Muscle of back (tissue), 13 donors: ENCODE measurements at places on chromosomes 1 and 21. TPM values are rescaled to one million over a fixed set of nuclear protein-coding genes. Genes with fewer than 3 reads are reported as not detected.

DNA sequence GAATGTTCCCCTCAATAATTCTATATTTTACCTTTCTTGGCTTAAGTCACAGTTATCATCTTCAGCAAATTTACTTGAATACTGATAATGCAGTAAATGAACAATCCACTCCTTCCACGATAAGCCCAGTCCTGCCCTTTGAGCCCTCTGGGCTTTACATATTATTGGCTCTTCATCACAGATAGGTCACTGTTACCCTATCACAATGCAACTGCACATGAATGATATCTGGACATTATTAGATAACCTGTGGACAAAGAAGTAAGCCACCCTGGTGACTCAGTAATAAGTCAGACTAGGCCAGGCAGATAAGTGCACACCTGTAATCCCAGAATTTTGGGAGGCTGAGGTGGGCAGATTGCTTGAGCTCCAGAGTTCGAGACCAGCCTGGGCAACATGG, 69.4 kb downstream of the SPATA6 start:
- DNase-seq = no peak

GRCh38 chr21:33121715-33122475, 52.0 kb downstream of the OLIG1 start:
- no peak for DNase-seq

GRCh38 chr1:214228976-214229375, 52.0 kb upstream of the SMYD2 start:
- peak; percentile 47 for DNase-seq

DNA sequence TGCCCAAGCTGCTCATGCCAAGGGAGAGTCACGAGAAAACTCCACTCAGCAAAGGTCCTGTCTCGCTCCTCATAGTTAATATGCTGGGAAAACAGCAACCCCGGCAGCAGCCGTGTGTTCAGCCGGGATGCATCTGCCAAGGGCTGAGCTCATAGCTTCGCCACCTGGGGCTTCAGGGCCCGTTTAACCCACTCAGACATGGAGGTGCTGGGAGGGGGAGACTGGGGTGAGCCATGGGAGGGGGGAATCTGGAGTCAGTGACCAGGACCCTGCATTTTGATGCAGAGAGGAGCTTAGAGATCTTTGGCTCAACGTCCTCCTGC, 283.4 kb downstream of the PTPRU start:
- no peak for DNase-seq

DNA sequence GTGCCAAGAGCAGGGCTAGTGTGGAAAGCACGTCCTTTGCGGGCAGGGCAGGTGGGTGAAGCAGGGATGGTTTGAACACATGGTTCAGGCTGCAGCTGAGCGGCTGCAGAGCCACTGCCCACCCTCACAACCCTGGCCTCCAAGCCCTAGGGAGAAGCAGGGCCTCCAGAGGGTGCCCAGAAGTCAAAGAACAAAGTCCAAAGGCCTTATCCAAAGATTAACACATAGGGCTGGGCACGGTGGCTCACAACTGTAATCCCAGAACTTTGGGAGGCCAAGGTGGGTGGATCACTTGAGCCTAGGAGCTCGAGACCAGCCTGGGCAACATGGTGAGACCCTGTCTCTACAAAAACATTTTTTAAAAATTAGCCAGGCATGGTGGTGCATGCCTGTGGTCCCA, 46.8 kb downstream of the CAPN8 start:
- no peak for DNase-seq

GRCh38 chr1:75640137-75640536, 29.2 kb upstream of the SLC44A5 start:
- DNase-seq = no peak

GRCh38 chr1:204077979-204078696, 5.2 kb downstream of the SOX13 start:
- peak; percentile 38 for DNase-seq

GRCh38 chr1:207658904-207659485, 14.1 kb downstream of the CR1L start:
- DNase-seq = no peak

- no peak for DNase-seq
These were observed 12.1 kb downstream of the MCL1 start for GRCh38 chr1:150567341-150567716.

DNA sequence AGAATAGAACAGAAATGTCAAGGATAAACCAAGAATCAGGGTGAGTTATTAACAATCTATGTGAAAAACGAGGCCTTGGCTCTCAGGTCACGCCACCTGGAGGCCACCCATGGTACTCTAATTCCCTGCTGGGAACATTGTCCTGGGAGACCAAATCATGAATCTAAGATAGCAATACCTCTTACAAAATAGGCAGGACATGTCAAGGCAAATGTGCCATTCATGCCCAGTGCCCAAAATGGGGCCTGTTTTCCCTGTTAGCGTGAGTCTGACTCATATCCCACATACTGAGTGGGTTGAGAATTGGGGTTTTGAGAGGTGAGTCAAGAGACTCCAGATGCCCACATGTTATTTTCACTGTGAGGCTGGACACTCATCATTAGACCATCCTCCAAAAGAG, 380.8 kb downstream of the HHIPL2 start:
- DNase-seq = no peak

GRCh38 chr1:112618721-112619517, at the start of gene ST7L:
TSS of gene ST7L (minus strand) at chr1:112619141. CDS start at chr1:112619113, 28 bp downstream.
- DNase-seq = peak; percentile 78

- DNase-seq = no peak
These were observed 6.5 kb downstream of the NR0B2 start for GRCh38 chr1:26907071-26907917.

GRCh38 chr1:202561726-202562443, 148.4 kb downstream of the SYT2 start:
- no peak for DNase-seq

DNA sequence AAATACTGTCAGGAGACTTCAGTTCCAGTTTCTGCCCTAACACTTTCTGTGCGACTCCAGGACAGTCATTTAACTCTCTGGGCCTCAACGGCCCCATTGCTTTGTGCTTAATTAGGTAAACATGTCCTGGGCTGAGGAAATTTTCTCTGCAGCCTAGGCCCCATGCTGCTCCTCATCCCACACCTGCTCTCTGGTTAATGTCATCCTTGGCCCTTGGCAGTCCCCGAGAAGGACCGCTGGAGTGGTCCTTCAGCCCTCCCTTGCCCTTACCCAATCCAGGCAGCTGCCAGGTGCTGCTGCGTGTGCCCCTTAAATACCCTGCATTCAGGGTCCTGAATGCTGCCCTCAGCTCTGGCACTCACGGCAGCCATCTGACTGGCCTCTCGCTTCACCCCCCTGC, 18.7 kb downstream of the UBL4B start:
- no peak for DNase-seq

DNA sequence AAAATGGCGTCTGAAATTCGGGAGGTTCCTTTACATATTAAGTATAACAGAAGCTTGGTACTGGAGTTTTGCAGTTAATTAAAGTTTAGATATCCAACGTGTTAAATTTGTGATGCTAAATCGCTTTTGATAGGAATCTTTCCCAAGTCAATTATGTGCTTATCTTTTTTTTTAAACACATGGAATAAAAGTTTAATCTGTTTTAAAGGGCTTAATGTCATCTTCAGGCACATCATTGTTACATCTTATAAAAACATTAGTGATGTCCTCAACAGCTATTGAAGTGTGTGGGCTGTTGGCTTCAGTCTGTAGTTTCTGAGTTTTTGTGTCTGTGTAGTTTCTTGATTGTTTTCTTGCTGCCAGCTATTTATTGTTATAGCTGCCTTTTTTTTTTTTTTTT, 5.3 kb downstream of the FMN2 start:
- DNase-seq = no peak

GRCh38 chr1:153565529-153566374, at the start of gene S100A2:
TSS of gene S100A2 (minus strand) at chr1:153565844. CDS start at chr1:153563877, 1,967 bp downstream.
- DNase-seq = peak; percentile 48

DNA sequence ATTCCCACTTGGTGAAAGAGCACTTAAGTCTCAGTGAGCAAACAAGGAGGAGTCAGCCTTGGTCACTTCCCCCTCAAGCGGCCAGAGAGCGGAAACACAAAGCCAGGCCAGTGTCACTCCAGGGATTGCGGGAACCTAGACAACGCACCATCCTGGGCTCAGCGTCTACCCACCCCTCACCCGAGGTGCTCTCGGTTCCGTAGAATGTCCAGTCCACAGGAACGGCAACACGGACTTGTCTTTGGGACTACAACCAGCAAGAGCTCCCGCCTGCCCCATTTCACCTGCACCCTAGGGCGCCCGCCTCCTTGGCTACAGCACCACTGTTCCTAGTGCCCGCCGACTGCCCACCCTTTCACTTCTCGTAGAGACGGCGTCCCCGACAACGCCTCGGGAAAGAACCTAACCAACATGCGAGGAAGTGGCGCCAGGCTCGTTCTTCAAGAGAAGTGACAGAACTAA, 509 bp downstream of the GDAP2 start:
- DNase-seq = no peak

DNA sequence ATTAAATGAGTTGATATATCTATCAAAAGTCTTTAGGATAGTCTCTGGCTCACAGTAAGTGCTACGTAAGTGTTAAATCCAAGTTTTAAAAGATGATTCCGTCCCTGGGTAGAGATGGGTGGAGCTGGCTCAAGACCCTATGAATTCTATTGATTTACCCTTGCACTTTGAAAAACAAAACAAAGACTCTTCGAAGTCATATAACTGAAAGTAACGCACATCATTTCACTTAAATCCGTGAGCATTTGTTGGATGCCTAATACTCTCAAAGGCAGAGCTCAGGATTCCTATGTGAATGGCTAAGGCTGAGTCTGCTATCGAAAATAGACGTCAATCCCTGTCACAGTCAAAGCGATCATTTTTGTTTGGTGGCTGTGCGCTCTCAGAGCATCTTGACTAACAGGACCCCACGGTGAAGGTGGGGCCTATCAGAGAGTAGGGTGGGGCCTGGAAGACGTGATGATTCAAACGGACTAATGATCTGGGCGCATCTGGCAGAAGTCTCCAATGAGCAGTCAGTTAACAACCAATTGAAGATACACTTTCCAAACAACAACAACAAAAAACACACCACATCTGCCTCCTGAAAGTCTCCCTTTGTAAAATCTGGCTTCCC, 1.2 kb upstream of the NUCKS1 start:
- DNase-seq = no peak

GRCh38 chr1:66335859-66336640, 197.9 kb upstream of the SGIP1 start:
- no peak for DNase-seq

DNA sequence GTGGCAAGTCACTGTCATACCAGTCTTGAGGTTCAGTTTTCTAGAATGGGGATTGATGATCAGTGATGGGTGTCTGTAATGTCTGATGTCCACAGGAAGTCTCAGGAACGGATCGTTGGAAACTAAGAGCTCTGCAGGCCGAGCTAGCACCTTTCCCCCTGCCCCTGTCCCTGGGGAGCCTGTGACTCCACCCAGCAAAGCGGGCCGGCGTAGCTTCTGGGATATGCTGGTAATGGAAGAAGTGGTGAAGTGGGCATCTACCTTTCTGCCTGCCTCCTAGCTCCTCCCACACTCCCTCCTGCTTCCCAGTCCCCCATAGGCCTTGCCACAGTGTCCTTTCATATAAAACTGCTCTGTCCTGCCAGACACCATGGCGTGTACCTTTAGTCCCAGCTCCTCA, 13.4 kb downstream of the HYI start:
- no peak for DNase-seq

DNA sequence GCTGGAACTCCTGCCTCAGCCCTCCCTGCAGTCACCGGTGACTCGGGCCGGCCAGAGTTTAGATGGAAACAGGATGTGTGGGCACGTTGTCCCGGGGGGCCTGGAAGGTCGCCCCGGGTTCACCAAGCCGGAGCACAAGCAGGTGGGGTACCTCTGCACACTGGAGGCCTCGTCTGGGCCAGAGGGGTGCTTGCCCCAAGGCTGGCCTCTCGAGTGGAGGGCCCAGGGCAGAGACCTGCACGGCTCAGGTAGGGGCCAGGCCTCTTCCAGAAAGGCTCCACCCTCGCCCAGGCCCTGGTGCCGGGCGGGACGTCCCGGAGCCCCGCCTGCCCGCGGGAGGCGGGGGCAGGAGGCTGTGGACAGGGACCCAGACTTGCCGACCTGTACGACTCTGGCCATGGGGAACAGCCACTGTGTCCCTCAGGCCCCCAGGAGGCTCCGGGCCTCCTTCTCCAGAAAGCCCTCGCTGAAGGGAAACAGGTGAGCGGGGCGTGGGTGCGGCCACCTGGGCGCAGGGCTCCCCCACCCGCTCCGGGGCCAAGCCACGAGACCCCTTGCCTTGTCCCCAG, at the start of gene PLEKHN1:
TSS of gene PLEKHN1 (plus strand) at position 348 of the 569 bp plus-strand sequence. CDS start at position 398, 50 bp downstream.
- DNase-seq = no peak

GRCh38 chr21:44083631-44084291, 23.4 kb upstream of the PWP2 start:
- DNase-seq = peak; percentile 26

DNA sequence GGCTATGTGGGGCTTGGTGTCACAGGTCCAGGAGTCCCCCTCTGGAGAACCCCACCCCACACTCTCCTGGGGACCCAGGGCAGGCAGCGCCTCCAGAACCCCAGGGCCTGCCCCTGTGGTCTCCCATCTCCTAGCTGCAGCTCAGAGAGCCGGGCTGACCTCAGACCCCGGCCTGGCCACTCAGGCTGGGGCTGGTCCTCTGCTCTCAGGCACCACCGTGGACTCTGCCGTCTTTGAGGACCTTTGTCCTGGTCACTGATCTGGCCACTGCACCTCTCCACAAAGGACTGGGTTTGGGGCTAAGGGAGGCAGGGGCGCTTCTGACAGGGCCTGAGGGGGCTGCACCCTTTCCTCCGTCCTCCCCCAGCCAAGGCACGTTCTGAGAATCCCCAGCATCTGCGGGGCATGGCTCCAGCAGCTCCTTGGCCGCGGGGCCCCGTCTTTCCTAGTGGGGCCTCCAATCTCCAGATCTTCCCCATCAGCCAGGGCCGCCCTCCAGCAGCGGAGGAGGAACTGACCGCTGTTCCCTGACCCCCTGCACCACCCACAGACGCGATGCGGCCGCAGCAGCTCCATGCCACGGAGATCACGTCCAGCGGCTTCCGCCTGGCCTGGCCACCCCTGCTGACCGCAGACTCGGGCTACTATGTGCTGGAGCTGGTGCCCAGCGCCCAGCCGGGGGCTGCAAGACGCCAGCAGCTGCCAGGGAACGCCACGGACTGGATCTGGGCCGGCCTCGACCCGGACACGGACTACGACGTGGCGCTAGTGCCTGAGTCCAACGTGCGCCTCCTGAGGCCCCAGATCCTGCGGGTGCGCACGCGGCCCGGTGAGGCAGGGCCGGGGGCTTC, 3.3 kb downstream of the VWA1 start:
- DNase-seq = no peak

The E2F2 gene
- polyA plus RNA-seq = 4.3 TPM

The KCNN3 gene
- polyA plus RNA-seq = 8.2 TPM

The ANGPTL1 gene
- polyA plus RNA-seq = 94.0 TPM

The S100A12 gene
- polyA plus RNA-seq = 0.94 TPM

The S100A7 gene
- polyA plus RNA-seq = not detected

The DNASE2B gene
- polyA plus RNA-seq = not detected

The SF3B4 gene
- polyA plus RNA-seq = 45.3 TPM

The CNKSR1 gene
- polyA plus RNA-seq = 1.7 TPM
